ENCODE measurements at places on chromosomes 7 and 10.
A peak's percentile ranks its signal among the peaks of the same experiment; 100 is the strongest.

DNA sequence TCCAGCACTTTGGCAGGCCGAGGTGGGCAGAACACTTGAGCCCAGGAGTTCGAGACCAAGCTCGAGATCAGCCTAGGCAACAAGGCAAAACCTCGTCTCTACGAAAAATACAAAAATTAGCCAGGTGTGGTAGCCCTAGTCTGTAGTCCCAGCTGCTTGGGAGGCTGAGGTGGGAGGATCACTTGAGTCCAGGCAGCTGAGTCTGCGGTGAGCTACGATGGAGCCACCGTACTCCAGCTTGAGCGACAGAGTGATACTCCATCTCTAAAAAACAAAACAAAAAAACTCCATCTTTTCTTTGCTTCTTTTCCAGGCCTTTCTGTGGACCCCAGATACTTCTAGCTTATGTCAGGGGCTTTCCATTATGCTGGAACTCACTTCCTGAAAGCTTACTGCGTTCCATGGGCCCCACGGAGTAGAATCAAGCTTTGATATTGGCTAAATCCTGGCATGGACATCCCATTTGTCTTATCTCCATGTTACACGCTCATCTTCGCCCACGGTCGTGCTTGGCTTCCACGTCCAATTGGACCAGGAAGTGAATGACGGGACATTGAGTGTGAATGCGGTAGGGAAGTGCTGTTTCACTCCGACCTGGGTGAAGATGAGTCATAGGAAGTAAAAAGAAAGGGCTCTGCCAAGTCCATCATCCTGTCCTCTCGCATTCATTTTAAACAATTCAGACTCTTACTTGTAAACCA, 45.7 kb downstream of the FAM171A1 start:
- DNase-seq = peak; percentile 85

GRCh38 chr10:88372051-88372715, 210.9 kb downstream of the RNLS start:
- no peak for DNase-seq

DNA sequence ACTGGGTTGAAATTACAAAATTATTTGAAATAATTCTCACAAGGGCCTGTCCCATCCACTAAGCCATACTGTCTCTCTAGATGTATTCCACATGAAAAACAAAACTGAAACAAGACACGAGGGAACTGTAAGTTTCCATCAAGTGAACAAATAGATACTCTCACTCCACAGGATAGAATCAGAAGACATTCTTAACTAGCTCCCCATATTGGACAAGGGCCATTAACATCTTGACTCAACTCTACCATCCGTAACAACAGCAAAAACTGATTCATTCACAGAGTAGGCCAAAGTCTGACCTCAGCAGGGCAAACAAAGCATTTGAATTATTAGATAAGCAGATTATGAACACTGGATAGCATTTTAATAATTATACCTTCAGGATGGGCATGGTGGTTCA, 29.1 kb downstream of the UBE2H start:
- DNase-seq = peak; percentile 76

DNA sequence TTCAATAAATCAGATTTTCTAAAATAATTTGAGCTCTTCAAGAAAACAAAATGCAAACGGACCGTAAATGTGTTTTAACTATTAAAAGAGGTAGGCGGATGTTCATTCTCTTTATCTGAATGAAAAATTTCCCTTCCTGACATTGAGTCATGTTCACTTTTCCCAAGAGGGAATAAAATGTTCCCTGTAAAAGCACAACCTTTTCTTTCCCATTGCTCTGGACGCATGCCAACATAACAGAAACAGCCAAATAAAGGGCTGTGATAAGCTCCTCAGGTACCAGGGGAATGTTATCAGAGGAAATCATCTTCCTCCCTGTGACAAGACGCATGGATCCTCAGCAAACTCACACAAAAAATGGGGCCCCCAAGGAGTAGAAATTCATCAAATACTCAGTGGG, 251.8 kb downstream of the MTERF1 start:
- DNase-seq = peak; percentile 15

GRCh38 chr10:6741541-6741941, 161.5 kb upstream of the PRKCQ start:
- peak; percentile 8 for DNase-seq

- no peak for DNase-seq
Observed at GRCh38 chr10:114801411-114801813, 20.2 kb upstream of the FHIP2A start.

GRCh38 chr10:96988426-96988825, 156.3 kb downstream of the LCOR start:
- no peak for DNase-seq
